GM12891 (cell line): ENCODE measurements at places on chromosomes 13 and 19.

DNA sequence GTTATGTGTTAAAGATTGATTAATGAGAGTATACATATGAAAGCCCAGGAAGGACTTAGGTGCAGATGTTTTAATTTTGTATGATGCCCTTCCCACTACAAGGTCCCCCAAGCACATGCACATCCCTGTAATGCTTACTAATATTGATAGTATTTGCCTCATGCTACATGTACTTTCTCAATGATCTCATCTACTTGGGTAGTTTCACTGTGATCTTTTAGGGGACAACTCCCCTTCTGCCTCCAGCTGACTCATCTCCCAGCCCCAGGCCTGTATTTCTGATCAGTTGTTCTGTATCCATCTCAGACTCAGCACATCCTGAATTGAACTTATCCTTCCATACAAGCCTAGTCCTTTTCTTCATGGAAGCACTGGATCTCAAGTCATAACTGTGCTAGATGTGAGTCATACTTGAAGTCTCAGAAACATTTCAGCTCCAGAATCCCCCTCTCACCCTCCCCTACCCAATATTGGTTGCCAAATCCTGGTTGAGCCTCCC lies 49.4 kb upstream of the INTS6 start:
- peak; percentile 32 for DNase-seq

DNA sequence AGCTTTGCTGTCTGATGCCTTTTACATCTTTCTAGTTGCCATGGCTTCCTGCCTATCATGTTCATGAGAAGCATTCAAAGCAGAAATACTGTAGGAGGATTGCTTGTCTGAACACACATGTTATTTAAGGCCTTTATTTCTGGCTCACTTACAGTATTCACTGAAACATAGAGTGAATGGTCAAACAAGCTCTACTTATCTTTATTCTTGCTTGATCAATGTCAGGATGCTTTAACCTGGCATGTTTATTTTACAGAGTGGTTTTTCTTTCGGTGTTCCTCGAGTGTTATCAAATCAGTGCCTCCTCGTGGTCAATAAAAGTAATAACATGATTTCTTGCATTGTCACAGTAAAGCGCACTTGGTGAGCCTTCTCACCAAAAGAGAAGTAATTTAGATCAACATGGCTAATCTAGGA lies 73.5 kb upstream of the PCDH17 start:
- no peak for DNase-seq

- no peak for DNase-seq
Measured at GRCh38 chr19:10289167-10289835, 451 bp upstream of the ICAM5 start.

GRCh38 chr19:12293777-12294248 lies 870 bp downstream of the ZNF44 start:
- peak; percentile 47 for DNase-seq

DNA sequence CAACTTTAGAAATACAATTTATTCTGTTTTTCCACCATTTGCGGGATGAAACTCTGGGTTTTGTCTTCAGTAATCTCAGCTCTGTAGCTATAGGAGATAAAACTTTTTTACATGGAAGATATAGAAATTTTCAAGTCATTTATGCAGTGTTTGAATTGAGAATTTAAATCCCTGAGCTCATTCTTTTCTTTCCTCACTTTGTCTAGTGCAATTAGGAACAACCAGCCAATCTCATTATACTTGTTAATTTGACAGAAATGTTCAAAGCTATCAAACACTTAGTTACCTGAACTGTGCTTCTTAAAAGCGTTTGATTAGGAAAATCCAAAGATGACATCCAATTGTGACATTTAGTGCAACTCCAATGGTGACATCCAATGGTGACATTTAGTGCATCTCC lies 1014.3 kb downstream of the SLITRK5 start:
- DNase-seq: no peak
